ENCODE measurements at places on chromosomes 6 and 20. TPM values are rescaled to one million over a fixed set of nuclear protein-coding genes. Genes with fewer than 3 reads are reported as not detected.

The GINS1 gene
- 0.88 TPM for total RNA-seq

The POFUT1 gene
- 39.8 TPM for total RNA-seq

The SGK2 gene
- total RNA-seq, result 0.69 TPM

The TFAP2A gene
- total RNA-seq, result not detected

The TSBP1 gene
- not detected for total RNA-seq

The PRKN gene
- total RNA-seq, result 8.4 TPM

The TPD52L1 gene
- 5.3 TPM for total RNA-seq

The ADGRF5 gene
- 3.8 TPM for total RNA-seq

The SMIM8 gene
- 7.3 TPM for total RNA-seq

The HSPA12B gene
- 1.1 TPM for total RNA-seq

The CST4 gene
- not detected for total RNA-seq

The L3MBTL3 gene
- 4.1 TPM for total RNA-seq

The RIMS1 gene
- not detected for total RNA-seq

The RIMS4 gene
- total RNA-seq, result 0.24 TPM

The CYP39A1 gene
- total RNA-seq, result 0.19 TPM

The CALHM4 gene
- not detected for total RNA-seq

The GSTA2 gene
- not detected for total RNA-seq

The PRSS16 gene
- total RNA-seq, result not detected

The TXLNB gene
- 0.25 TPM for total RNA-seq

The FKBP1A gene
- 148 TPM for total RNA-seq

The CFB gene
- total RNA-seq, result 56.5 TPM

The SLC17A2 gene
- total RNA-seq, result not detected

The ARFGEF3 gene
- total RNA-seq, result 0.06 TPM

The SMPDL3A gene
- total RNA-seq, result 8.4 TPM

The SNAI1 gene
- 5.1 TPM for total RNA-seq

The C20orf96 gene
- 1.7 TPM for total RNA-seq

The PGBD1 gene
- 1.6 TPM for total RNA-seq

The DDX43 gene
- 2.3 TPM for total RNA-seq

The ZBTB12 gene
- 2.1 TPM for total RNA-seq

The KIZ gene
- total RNA-seq, result 17.6 TPM
